ENCODE measurements at places on chromosomes 2 and 18.

DNA sequence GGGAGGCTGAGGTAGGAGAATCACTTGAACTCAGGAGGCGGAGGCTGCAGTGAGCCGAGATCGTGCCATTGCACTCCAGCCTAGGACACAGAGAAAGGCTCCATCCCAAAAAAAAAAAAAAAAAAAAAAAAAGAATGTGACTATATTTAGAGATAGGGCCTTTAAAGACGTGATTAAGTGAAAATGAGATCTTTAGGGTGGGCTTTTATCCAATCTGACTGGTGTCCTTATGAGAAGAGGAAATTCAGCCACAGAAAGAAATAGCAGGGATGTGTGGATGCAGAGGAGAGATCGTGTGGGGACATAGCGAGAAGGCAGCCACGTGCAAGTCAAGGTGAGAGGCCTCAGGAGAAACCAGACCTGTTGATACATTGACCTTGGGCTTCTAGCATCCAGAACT, 69.9 kb upstream of the ACSL3 start:
- DNase-seq, result no peak

- DNase-seq, result no peak
Measured at GRCh38 chr2:42171396-42171980, 2.3 kb downstream of the EML4 start.

GRCh38 chr18:79864006-79864725, 66.4 kb downstream of the KCNG2 start:
- DNase-seq, result no peak

- no peak for DNase-seq
Measured at GRCh38 chr18:79687806-79688205, 8.2 kb downstream of the CTDP1 start.

DNA sequence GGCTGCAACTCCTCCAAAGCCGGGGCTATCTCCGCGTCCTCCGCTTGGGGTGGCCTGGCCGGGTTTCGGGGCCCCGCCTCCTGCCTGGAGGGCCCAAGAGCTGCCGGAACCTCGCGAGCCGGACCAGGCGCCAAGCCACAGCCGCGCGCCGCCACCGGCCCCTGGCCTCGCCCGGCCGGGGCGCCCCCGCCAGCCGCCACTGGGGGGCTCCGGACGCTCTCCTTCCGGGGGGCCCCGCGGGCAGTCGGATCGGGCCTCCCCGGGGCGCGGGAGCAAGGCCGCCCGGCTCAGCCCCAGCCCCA, 17.4 kb upstream of the HAAO start:
- DNase-seq, result no peak

DNA sequence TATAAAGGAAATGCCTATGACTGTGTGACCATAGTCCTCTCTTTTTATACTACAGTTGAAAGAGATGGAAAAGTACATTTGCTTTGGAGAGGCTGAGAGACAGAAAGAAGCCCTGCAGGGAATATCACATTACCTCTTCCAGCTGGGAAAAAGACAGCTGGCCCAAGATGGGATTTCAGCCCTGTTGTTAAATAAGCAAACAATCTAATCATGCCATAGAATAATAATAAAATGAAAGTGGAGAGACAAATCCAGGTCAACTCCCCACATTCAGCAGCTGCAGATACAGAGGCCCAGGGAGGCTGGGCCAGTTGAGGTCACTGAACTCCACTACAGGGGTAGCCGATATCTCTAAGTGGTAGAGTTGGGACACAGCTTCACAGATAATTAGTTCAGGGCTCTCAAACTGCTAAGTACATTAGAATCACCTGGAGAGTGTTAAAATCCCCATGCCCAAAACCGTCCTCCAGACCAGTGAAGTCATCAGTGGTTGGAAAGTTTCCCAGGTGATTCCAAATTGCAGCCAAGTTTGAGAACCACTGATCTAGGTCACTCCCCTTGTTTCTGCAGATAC, 81.9 kb downstream of the MOGAT1 start:
- DNase-seq, result no peak

GRCh38 chr2:210171309-210172218, at the start of gene KANSL1L:
TSS of gene KANSL1L (minus strand) at chr2:210171409. CDS start at chr2:210154582, 16,827 bp downstream.
- peak; percentile 94 for DNase-seq

GRCh38 chr2:177211169-177211568, 1.4 kb upstream of the HNRNPA3 start:
- no peak for DNase-seq

- no peak for DNase-seq
Measured at GRCh38 chr2:134845719-134846118, 7.3 kb downstream of the ACMSD start.

DNA sequence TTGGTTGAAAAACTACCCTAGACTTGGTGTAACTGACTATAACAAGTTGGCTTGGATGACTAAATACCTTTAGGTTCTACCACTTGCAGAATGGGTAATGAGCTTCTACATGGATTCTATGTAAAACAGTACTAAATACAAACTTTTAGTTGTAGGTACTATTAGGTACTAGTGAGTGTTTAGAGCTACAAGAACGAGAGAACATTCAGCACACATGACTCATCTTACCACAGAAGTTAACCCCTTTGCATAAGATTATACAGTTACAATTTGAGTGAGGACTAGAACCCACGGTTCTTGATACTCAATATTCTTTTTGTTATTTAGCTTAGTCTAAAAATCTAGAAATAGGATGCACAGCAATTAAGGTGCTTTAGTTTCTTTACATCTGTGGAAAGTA, 101.7 kb upstream of the TFCP2L1 start:
- DNase-seq, result no peak

DNA sequence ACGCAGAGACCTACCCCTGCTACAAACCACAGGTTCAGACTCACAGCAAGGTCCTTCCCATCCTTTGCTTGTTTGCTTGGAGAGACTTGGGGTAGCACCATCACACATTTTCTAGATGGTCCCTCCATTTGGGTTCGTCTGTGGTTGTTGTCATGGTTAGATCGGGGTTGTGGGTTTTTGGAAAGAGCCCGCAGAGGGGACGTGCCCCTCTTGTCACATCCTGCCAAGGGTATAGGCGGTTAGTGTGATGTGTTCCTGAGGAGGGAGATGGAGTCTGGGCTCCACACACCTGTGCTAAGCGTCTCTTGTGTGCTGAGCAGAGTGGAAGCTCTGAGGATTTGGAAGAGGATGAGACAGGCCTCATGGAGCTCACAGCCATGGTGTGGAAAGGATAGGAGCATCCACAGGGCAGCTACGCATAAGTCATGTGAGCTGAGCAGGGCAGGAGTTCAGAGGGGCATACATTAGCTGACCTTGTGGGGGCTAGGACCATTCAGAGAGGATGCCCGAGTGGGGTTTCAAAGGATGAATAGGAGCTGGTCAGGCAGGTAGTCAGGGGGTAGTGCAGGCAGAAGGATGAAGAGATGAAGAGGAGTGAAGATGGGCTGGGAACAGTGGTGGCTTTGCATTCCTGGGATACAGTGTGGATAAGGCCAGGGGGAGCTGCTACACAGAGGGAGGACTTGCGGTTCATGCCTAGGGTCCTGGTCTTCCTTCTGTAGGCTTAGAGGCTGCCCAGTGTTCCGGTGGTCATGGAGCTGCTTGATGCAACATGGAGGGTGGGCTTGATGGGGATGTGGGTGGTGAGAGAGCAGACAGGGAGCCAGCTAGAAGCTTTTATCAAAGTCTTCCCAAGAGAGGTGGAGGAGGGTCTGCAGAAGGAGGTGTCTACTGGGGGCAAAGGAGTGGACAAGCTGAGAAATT, 62.9 kb downstream of the ACKR3 start:
- DNase-seq, result no peak

DNA sequence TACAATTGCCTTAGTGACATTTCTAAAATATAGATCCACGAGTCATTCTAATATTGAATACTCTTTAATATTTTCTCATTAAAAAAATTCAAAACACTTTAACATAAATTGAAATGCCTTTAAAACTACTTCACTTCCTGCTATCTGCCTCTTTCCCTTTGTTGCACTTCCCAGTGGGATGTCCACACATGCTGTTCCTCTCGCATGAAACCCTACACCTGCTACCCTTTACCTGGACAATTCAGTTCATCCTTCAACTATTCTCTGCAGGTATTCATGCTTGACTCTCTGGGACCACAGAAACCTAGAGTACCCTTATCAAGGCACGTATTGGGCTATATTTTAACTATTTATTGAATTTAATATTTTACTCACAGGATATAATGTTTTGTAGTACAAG, 373.3 kb upstream of the GALNT5 start:
- DNase-seq, result no peak

DNA sequence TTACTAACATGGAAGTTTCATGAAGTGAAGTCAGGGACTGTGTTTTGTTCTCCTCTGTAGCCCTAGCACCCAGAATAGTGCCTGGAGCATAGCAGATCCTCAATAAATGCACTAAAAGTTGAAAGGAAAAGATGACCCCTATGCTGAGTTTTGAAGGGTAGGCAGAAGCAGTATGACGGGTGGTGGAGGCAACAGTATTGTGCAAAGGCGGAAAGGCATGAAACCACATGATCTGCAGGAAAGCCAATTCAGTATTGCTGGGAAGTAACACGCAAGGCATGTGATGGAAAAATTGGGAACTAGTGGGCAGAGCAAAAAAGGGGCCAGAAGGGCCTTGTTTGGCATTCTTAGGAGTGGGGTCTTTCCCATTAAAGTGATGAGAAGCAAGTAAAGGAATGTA, 23.1 kb downstream of the DTNB start:
- no peak for DNase-seq

GRCh38 chr2:40304340-40304739, 147.6 kb downstream of the SLC8A1 start:
- no peak for DNase-seq

GRCh38 chr2:146820672-146821071, 1024.2 kb upstream of the ACVR2A start:
- DNase-seq, result no peak

- no peak for DNase-seq
Measured at GRCh38 chr2:15899327-15899612, 41.1 kb upstream of the MYCN start.

- no peak for DNase-seq
Measured at GRCh38 chr2:179260224-179260623, 4.4 kb downstream of the SESTD1 start.

- no peak for DNase-seq
Measured at GRCh38 chr2:236855866-236856847, 229.5 kb upstream of the COPS8 start.

DNA sequence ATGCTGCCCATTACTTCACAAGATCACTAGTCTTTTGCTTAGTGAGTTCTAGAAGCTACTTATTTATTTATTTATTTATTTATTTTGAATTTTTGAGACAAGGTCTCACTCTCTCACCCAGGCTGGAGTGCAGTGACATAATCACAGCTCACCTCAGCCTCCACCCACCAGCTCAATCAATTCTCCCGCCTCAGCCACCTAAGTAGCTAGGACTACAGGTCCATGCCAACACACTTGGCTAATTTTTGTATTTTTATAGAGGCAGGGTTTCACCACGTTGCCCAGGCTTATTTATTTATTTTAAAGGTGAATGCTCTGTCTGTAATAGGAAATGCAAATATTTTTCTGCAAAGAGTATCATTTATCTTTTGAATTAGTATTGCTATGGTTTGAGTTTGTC, 67.7 kb downstream of the ATAD2B start:
- no peak for DNase-seq

GRCh38 chr2:25470806-25471205, 129.1 kb upstream of the DNMT3A start:
- no peak for DNase-seq

- DNase-seq, result no peak
Measured at GRCh38 chr2:199764273-199764800, 86.7 kb downstream of the FTCDNL1 start.

DNA sequence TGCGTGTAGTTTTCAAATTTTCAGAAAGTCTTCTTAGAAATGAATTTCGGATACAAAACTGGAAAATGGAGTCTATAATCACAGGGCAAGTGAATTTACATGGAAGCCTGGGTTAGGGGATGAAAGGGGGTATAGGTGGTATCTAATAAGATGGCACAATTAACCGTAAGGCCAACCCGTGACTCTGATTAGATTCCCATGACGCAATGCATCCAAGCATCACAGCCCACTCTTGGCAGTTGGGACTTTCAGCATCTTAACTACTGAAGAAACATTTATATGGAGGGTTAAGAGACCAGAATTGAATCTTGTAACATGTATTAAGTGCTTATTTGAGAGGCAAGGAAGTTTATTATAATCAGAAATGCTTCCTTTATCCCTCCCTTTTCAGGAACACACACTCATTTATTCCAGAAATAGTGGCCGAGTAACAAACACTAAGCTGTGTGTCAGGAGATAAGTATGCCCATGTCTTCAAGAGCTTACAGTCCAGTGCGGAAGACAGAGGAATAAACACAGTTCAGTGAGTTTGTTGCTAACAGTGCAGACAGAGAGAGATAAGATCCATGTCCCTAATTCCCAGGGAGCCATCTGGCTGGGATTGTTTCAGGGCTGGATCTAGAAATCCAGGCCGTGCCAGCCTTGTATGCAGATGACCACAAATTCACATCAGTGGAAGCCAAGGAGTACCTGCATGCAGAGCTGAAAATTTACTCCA, 151.2 kb downstream of the ANTXR1 start:
- no peak for DNase-seq

GRCh38 chr2:216777637-216778273, 82.1 kb downstream of the TNP1 start:
- DNase-seq, result no peak

DNA sequence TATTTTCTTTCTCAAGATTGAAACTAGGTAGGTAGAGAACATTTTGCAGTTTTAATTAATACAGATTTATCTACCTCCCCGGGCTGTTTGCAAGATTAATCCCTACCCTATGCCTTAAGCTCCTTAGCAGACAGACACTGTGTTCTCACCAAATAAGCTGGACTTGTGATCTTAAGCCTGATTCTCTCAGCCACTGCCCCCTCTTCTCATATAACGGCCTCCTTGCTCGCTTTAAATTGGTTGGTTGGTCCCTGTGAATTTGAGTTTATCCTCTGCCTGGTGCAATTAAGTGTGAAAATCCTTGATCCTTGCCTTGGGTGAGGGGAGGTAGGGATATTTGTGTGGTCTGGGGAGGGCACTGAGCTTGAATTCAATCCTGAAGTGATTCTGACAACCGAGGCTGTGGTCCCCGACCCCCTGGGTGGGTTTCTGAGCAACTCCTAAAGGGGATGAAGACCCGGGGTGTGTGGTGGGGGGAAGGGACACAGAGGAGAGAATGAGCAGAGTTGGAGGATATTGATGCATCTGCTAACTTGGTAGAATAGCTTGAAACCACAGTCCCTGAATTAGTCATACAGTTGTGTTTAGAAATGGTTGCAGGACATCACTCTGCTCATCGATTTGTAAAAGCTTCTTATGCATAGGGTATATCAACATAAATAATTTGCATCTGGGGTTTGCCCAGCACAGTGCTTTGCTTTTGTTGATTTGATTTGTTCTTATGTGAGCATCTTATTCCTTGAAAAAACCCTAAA, 36.9 kb upstream of the NCKAP5 start:
- DNase-seq, result no peak

DNA sequence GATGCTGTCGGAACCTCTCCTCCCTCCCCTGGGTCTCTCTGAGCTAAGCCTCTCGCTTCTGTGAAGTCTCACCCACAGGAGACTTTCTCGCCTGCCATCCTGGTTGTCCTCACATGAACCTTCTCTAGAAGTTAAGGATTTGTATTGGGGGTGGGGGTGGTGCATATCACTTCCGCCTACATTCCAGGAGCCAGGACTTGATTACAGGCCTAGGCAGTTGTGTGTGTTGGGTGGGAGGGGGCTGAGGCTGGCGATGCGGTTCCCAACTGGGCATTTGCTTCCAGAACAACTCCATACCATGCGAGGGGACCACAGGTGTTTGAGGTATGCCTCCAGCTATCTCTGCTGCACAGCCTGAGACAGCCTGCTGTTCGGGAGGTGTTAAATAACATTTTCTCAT, 56.8 kb upstream of the MGAT4A start:
- no peak for DNase-seq

GRCh38 chr2:97701186-97701585, 12.2 kb upstream of the ZAP70 start:
- no peak for DNase-seq

GRCh38 chr2:202491514-202491913, 115.4 kb downstream of the BMPR2 start:
- DNase-seq, result no peak
